SK-MEL-5 (cell line): ENCODE measurements at places on chromosomes 6 and 20. TPM values are rescaled to one million over a fixed set of nuclear protein-coding genes. Genes with fewer than 3 reads are reported as not detected.

DNA sequence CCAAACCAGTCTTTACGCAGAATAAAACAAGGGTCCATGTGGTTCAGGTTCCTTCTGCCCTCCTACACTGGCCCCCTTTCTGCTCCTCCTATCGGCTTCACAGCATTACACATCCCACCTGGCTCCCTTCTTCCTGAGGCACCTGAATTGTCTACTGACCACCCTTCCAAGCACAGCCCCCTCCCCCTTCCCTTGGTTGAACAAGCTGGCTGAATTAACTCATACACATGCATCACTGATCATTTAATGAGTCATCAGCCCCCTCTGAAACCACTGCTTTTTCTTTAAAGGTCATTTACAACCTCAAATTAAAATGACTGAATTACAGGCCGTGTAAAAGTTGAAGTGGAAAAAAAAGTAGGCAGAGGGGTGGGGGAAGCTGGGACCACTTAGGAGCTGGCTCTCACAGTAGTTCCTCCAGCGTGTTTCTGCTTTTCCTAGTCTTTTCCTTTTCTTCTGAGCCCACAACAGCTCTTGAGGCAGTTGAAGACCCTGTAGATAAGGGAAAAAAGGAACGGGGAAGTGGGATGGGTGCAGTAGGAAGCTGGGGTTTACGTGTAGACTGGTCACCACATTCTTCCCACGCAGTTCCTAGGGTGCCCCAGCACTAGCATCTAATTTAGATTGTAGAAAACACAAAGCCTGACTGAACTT, 67.6 kb downstream of the FYN start:
- DNase-seq, result peak; percentile 37

GRCh38 chr6:163806755-163807499, 392.4 kb downstream of the QKI start:
- no peak for DNase-seq

DNA sequence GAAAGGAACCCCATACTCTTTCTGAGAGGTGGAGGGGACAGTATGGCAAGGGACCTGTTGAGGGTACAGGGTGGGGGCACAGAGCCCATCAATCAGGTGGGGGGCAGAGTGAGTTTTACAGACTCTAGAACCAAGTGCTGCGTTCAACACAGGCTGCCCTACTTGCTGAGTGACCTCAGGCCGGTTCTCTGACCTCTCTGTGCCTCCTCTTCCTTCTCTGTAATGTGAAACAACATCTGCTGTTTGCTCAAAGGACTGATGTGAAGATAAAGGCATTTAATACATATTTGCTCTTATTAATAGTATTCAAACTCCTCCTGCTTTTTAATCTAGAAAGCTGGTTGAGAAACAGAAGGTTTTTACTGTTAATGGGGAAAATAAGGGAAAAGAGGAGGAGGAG, 25.9 kb upstream of the APMAP start:
- DNase-seq, result no peak

- no peak for DNase-seq
These were observed 320.7 kb downstream of the CBLN4 start for GRCh38 chr20:55684578-55684977.

DNA sequence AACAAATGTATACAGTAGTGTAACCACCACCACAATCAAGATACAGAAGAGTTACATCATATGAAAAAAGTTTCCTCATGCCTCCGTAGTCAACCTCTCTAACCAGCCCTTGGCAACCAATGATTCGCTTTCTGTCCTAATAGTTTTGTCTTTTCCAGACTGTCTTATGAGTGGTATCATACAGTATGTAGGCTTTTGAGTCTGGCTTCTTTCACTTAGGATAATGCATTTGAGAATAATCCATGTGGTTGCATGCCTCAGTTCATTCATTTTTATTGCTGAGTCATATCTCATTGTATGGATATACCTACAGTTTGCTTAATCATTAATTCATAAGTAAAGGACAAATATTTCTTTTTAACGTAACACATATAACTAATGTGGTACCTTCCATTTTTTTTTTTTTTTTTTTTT, 86.4 kb upstream of the RIPOR2 start:
- DNase-seq, result peak; percentile 20

- no peak for DNase-seq
These were observed 86.5 kb downstream of the ASXL1 start for GRCh38 chr20:32444474-32445220.

DNA sequence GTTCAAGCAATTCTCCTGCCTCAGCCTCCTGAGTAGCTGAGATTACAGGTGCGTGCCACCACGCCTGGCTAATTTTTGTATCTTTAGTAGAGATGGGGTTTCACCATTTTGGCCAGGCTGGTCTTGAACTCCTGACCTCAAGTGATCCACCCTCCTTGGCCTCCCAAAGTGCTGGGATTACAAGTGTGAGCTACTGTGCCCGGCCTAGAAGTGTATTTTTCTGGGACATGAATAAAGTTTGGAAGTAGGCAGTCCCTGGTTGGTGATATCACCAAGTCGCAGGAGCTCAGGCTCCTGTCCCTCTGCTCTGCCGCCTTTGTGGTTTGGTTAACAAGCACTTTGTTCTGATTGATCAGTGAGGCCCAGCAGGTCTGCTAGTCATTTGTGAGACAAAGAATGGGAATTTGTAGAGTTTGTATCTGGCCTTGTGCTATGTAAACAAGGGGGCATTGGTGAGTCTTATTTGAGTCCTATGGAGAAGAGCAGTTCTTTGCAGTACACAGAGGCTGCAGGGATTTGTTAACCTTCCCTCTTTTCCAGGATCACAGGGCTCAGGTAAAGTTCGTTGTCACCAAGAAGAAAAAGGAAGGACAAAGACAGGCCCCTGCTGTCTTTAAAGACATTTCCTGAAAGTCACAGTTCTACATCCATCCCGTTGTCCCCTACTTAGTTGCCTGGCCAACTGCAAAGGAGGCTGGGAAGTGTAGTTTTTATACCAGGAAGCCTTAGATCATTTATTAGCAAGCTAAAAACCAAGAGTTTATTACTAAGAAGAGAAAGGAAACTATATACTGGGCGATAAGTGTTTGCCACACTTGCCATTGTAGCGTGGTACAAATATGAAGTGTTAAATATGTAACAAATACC, 13.1 kb downstream of the MTHFD1L start:
- no peak for DNase-seq

DNA sequence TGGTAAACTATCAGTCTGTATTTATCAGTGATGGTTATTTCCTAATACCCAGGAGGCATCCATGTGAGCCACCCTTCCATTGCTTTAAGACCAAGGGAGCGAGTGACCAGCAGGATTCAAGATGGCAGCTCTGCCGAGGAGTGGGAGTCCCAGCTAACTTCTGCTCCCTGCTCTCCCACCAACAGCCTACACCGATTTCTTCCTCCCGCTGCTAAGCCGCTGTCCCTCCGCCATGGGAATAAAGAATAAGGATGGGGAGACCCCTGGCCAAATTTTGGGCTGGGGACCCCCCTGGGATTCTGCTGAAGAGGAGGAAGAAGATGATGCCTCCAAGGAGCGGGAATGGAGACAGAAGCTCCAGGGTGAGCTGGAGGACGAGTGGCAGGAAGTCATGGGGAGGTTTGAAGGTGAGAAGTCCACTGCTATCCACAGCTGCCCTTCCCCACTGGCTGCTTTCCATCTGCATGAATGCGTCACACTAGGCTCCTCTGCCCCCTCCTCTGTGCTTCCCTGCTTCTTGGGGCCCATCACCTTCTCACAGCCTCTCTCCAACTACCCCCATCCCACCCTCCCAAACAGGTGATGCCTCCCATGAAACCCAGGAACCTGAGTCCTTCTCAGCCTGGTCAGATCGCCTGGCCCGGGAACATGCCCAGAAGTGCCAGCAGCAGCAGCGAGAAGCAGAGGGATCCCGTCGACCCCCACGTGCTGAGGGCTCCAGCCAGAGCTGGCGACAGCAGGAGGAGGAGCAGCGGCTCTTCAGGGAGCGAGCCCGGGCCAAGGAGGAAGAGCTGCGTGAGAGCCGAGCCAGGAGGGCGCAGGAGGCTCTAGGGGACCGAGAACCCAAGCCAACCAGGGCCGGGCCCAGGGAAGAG, 10.3 kb downstream of the NFKBIL1 start:
- no peak for DNase-seq

The ZBTB12 gene
- 1.3 and 2.2 TPM in 2 replicates for total RNA-seq

The OR2B6 gene
- total RNA-seq, result not detected in 2 replicates

The BMP7 gene
- total RNA-seq, result 6.8 and 12.9 TPM in 2 replicates

The ADGRF5 gene
- 0.16 and 0.29 TPM in 2 replicates for total RNA-seq

The ZBP1 gene
- total RNA-seq, result 0.16 TPM in 1 of 2 replicates, not detected in the other
